Omental fat pad (tissue), 4 donors: ENCODE measurements at places on chromosomes 13 and 19.

- DNase-seq, result no peak
Observed at GRCh38 chr13:97386801-97387484, 47.0 kb upstream of the RAP2A start.

- DNase-seq, result no peak
Observed at GRCh38 chr13:22201375-22201925, 530.6 kb downstream of the FGF9 start.

GRCh38 chr13:36026531-36026930 is 104.7 kb downstream of the DCLK1 start:
- DNase-seq, result no peak

DNA sequence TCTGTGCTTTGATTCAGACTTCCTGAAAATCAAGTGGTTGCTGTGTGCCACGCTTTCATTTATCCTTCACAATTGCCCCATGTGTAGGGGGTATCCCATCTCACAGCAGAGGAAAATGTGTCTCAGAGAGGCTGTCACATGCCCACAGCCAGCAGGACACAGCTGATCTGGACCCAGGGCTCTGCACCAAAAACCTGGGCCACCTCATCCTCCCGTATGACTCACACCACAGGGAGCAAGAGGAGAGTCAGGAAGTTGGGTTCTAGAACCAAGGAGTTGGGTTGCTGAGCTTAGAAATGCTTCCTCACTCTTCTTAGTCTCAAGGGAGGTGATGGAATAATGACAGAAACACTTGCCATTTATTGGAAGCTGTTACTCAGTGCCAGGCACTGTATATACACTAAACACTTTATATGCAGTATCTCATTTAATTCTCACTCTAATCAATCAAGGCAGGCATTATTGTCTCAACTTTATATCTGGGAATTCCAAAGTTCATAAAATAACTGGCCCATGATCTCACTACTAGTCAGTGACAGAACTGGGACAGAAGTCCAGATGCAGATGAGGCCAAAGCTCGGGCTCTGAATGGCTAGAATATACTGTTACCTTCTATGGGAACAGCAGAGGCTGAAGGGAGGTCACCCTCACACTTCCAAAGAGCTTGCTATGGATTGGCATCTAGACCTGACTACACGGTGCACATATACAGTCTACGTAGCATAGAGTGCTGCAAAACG is 47.7 kb upstream of the ATP12A start:
- no peak for DNase-seq

GRCh38 chr13:96806746-96807145 is 187.5 kb downstream of the OXGR1 start:
- DNase-seq, result no peak

- no peak for DNase-seq
Observed at GRCh38 chr13:26950546-26950945, 190.0 kb upstream of the GPR12 start.

GRCh38 chr13:46165485-46166223 is 16.3 kb downstream of the LCP1 start:
- no peak for DNase-seq

GRCh38 chr13:37601648-37602440 is 3.3 kb upstream of the POSTN start:
- no peak for DNase-seq

DNA sequence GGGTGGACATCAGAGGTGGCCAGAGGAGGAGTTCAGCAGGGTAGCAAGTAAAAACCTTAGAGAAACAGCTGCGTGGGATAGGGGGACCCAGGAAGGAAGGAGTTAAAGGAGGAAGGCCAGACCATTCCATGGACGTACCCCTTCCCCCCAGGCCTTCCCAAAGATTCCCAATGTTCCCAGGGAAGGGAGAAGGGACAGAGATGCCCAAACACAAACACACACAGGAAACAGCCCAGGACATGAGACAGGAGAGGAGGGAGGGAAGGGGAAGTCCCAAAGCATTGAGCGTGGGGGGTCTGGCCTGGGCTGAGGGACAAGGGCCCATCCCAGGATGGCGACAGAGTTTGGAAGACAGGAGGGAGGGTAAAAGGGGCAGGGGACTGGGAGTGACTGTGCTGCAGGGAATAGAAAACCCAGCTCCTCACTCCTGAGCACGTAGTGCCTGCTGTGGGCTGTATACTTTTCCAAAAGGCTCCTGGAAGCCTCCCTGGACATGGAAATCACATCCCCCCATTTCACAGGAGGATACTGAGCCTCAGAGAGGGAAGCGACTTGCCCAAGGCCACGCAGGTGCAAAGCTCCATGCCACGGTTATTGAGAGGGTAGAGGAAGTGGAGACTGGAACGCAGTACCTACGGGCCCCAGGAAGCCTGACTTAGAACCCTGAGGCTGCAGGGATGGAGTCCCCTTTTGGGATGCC is 1.1 kb downstream of the SYDE1 start:
- no peak for DNase-seq

DNA sequence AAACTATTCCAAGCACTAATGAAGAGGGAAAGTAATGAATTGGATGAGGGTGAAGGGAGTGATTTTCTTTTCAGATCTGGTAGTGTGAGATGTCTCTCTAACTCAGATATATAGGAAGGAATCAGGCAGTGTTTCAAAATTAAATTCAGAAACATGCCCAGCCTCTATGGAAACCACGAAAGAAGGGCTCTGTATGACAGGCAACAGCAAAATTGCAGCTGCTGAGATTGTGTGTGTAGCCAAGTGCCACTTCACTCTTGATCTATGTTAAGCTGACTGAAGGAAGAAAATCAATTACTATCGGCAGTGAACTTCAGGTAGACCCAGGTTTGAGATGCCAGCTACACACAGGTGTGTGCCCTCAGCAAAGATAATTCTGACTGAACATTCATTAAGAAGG is 387.4 kb downstream of the PCDH9 start:
- DNase-seq, result no peak

DNA sequence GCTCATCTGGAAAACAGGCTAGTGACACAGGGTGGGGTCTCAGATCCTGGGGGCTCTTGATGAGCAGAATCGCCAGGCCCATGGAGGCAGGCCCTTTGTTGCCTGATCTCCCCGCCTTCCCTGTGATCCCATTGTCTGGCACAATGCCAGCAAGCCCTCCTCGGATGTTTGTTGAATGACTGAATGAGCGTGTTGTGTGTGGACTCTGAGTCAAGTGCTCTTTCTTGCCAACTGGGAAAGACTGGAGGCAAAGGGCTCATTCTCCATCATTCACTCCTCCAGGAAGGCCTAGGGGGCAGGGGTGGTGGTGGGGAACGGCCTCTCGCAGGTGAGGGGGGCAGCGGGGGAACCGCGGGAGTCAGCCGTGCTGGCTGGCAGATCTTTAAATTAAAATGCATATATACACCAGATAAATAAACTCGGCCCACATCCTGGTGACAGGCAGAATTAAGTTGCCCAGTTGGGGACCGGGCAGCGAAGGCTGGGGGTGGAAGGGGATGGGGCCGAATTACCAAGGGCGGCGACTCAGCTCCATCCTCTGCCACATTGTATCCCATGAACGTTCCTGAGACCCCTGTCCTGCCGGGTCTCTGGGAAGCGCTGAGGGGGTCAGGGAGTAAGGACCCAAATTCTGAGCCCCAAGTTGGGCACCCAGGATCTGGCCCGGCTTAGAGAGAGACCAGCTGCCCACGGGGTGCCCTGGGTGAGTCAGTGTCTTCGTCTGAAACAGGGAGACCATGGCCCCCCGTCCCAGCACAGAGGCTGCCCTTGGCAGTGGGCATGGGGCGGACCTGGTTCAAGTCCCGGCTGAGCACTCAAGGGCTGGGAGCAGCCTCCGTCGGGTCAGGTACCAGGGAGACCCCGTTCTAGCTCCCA is 24.5 kb downstream of the EFNA2 start:
- no peak for DNase-seq

DNA sequence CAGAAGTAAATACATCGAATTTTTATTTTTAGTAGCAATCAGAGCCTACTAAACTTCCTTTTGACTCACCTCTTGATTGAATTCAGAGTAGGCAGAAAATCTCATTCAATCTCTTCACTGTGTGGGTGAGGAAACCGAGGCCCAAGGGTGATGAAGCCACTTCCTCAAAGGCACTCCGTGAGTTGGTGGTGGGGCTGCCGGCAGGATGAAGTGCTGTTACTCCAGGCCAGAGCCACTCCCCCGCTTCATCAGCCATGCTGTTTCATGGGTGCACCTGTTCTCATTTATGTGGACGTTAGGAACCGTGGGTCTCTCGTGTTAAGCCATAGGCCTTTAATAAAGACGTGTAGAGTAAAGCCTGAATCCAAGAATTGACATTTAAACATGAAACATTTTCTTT is 13.2 kb downstream of the ING1 start:
- DNase-seq, result no peak

DNA sequence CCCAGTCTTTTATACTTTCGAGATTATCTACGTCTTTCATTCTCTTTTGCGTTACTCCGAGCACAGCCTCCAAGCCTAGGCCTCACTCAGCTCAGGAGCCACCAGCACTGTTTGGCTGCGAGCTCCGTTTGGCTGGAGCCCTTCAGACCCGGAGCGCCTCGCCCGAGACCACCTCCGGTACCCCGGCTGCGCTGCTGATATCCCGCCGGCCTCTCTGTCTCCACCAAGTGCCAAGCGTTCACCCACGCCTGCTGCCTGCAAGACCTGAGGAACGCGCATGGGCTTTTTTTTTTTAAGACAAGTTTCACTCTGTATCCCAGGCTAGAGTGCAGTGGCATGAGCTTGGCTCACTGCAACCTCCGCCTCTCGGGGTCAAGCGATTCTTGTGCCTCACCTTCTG is 14.1 kb upstream of the ZNF177 start:
- no peak for DNase-seq

- no peak for DNase-seq
Observed at GRCh38 chr19:4358709-4359626, 15.6 kb downstream of the MPND start.
